Tracheal epithelial cell (primary cell): ENCODE measurements at places on chromosomes 3 and 15. TPM values are rescaled to one million over a fixed set of nuclear protein-coding genes. Genes with fewer than 3 reads are reported as not detected.

UBE2E2 gene
- 77.8 and 93.7 TPM in 2 replicates for total RNA-seq

PTX3 gene
- total RNA-seq: 0.85 and 5.8 TPM in 2 replicates

GUCA1C gene
- total RNA-seq: not detected in 2 replicates

SEMA4B gene
- 138 and 191 TPM in 2 replicates for total RNA-seq

ETV5 gene
- 8.0 and 10.0 TPM in 2 replicates for total RNA-seq

SLC28A2 gene
- total RNA-seq: not detected in 2 replicates
